ENCODE measurements at places on chromosomes 5 and 9. TPM values are rescaled to one million over a fixed set of nuclear protein-coding genes. Genes with fewer than 3 reads are reported as not detected.

FAXDC2 gene
- not detected for total RNA-seq

TTC16 gene
- 2.9 TPM for total RNA-seq

EDIL3 gene
- not detected for total RNA-seq

FBP2 gene
- total RNA-seq = not detected

PRUNE2 gene
- not detected for total RNA-seq

DELE1 gene
- total RNA-seq = 92.5 TPM

MZB1 gene
- 8.0 TPM for total RNA-seq

ZMYND19 gene
- total RNA-seq = 26.1 TPM

MEIKIN gene
- total RNA-seq = 1.2 TPM

SPINK7 gene
- total RNA-seq = not detected

PCDHGA1 gene
- total RNA-seq = not detected

ENHO gene
- total RNA-seq = not detected

ACTBL2 gene
- total RNA-seq = not detected

GBGT1 gene
- total RNA-seq = 4.7 TPM

GRIA1 gene
- total RNA-seq = not detected

PCDHB11 gene
- total RNA-seq = not detected

CLPTM1L gene
- total RNA-seq = 98.6 TPM

PCDHGB6 gene
- not detected for total RNA-seq

FAM170A gene
- not detected for total RNA-seq

CBY3 gene
- 0.71 TPM for total RNA-seq

NMRK1 gene
- 43.5 TPM for total RNA-seq

KIF4B gene
- total RNA-seq = 0.07 TPM

KIAA1958 gene
- total RNA-seq = 6.8 TPM

ZNF300 gene
- 0.79 TPM for total RNA-seq

TLE1 gene
- total RNA-seq = 0.88 TPM

MYOZ3 gene
- total RNA-seq = 0.20 TPM

OGN gene
- total RNA-seq = not detected

NR2F1-AS1 gene
- not detected for total RNA-seq

DND1 gene
- total RNA-seq = 2.9 TPM

FAM200C gene
- 0.40 TPM for total RNA-seq

HTR4 gene
- total RNA-seq = not detected

LCN12 gene
- total RNA-seq = 2.4 TPM

EQTN gene
- total RNA-seq = not detected

ESM1 gene
- total RNA-seq = not detected

ARHGEF37 gene
- 0.51 TPM for total RNA-seq

HARS2 gene
- 35.3 TPM for total RNA-seq

CD180 gene
- 0.65 TPM for total RNA-seq

ROPN1L gene
- 4.2 TPM for total RNA-seq

HRH2 gene
- 36.1 TPM for total RNA-seq

PKD2L2 gene
- not detected for total RNA-seq
